ENCODE measurements at places on chromosomes 16 and 17.
A peak's percentile ranks its signal among the peaks of the same experiment; 100 is the strongest.

GRCh38 chr16:12498077-12498476 is 305.6 kb downstream of the CPPED1 start:
- no peak for DNase-seq

DNA sequence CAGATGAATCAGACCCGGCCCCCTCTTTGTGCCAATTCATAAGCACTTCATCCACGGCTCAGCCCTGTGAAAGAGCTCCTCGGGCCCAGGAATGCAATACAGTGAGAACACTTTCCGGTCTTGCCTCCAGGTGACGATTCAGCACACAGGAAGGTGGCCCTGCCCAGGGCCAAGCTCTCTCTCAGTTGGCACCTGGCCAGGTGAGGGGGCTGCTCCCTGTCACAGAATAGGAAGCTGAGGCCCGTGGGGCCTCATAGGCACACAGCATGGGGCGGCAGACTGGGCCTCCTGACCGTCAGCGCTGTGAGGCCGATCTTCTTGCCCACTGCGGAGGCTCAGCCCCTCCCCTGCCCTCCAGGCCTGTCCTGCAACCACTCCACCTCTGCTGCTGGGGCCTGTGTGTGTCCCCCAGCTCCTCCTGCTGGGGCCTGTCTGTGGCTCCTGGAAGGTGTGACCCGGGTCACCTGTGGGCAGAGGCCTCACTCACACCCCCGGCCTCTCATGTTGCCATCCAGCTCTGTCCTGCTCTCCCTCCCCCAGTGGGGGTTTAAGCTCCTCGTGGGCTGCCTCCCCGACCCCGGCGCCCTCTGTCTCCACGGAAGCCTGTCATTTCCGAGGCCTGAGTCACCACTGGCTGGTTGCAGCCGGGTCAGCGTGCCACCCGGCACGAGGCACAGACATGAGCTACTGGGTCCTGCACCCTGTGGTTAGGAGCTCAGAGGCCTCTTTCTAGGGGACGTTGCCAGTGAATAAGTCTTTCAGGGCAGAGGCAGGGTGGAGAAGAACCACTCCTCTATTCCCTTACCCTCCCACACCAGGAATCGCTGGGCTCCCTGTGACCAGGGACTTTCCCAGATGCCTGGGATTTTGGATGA is 114.4 kb downstream of the SEC14L1 start:
- no peak for DNase-seq

GRCh38 chr17:44854192-44854591 is 6.5 kb downstream of the HIGD1B start:
- DNase-seq = no peak

DNA sequence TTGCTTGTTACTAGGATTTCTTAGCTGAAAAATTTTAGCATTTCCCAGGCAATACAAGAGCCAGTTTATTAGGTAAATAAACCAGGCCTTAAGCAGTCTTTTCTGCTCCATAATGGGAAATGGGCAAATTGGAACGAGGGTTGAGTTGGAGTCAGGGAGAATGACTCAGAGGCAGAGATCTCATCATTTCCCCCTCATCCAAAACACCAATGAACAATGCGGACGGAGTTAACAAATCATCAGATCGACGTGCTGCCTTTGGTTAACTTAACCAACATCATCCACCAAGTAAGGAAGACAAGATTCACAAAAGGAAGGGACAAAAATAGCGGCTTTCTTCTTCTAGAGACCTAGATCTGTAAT is 243.5 kb downstream of the STX8 start:
- DNase-seq = no peak

DNA sequence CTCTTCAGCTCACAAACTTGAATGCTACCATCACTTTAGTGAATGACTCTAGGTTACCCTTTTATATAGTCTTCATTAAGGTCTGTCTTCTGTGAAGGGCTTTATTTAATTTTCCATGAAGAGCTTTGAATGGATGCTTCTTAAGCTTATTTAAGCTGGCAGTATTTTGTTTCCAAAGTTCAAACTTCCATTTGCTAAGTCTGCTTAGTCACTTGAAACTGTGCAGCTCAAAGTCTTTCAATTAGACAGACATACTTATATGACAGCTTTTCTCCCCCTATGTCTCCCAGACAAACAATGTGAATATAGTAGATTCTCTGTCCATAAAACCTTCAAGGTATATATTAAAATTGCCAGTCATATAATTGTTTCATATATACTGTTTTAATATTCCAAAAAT is 23.5 kb downstream of the TXNDC11 start:
- no peak for DNase-seq

GRCh38 chr17:233473-233941 is 52.1 kb upstream of the DOC2B start:
- no peak for DNase-seq

DNA sequence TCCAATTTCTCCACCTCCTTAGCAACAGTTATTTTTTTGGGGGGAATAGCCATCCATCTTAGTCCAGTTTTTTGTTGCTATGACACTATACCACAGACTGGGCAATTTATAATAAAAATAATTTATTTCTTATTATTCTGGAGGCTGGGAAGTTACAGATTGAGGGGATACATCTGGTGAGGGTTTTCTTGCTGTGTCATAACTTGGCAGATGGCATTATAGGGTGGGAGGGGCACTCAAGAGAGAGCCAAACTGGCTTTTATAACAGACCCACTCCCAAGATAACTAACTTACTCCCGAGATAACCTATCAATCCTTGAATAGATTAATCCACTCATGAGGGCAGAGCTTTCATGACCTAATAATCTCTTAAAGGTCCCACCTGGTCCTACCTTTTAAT is 84.2 kb downstream of the ABCA8 start:
- no peak for DNase-seq

- DNase-seq = peak; percentile 35
Observed at GRCh38 chr17:81519284-81520020, 6.9 kb upstream of the ACTG1 start.

DNA sequence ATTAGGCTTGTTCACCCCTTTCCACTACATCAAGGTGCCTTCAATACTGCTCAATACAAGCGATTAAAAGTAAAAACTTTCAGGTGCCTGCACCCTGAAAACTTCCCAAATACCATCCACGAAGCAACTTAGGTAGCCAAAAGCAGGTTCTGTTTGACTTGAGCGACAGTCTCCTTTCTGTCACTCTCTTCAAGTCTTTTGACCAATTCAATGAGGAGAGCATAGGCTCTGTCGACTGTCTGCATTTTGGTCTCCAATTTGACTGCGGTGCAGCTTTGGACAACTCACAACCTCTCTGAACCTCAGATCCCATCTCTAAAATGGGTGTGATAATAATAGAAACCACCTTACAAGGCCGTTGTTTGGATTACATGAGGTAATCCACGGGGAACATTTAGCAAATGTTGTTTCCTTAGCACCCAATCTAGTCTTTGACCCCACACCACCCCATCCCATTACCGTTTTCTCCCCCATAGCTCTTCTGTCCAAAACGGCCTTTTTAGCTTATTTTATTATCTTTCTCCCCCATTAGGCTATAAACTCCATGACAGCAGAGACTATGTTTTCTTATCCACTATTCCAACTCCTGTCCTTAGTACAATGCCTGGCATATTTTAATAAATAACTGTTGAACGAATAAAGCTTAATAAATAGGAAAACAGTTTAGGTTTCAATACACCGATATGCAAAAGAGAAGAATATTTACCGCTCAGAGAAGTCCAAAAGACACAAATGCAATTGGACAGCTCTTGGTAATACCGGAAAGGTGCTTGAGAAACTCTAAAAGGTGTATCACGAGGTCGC is 999 bp downstream of the MARF1 start:
- DNase-seq = no peak

DNA sequence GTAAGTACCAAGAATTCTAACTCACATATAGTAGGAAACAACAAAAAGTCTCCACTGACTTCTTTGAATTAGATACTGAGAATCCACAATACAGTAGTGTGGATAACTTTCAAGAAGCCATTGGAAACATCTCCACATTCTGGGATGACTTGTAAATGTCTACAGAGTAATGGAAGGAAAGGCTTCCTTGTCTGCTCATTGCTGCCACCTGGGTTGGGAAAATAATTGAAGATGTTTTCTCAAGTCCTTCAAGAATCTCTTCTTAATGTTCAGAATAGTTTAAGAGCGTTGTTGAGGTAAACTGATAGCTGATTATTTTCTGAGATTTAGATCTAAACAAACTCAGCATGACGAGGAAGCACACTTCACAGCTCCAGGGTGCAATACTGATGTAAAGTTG is 14.0 kb downstream of the CPSF4L start:
- no peak for DNase-seq

- DNase-seq = peak; percentile 57
Observed at GRCh38 chr17:45147581-45148182, 593 bp upstream of the HEXIM1 start.

GRCh38 chr17:27455236-27455913 is 873 bp upstream of the KSR1 start:
- DNase-seq = no peak

DNA sequence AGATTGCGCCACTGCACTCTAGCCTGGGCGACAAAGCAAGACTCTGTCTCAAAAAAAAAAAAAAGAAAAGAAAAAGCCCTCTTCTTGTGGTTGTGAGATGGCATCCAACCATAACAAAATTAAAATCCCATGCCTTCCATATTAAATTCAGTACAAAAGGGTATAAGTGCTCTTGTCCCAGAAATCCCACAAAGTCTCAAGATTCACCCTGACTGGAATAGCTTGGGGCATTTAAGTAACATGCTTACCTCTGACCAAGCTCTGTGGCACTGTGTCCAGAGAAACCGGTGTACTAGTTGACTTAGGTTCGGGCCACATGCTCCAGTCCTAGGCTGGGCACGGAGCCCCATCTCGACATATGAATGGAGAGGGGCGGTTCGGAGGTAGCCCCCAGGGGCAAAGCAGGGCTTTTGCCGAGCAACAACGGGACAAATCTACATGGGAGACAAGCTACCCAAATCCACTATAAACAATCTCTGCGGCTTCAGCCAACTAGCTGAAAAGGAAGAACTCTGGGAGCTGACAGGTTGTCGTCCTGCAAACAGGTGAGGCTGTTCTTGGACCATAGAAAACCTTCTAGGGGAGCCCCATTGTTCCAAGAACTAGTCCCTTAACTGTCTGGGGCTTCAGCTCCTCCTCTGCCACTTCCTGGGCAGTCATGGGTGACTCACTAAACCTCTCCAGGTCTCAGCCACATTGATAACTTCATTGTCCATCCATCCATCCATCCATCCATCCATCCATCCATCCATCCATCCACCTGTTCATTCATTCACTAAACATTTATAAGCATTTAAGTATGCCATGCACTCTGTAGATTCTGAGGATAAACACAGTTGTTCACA is 10.3 kb upstream of the IL4R start:
- no peak for DNase-seq

DNA sequence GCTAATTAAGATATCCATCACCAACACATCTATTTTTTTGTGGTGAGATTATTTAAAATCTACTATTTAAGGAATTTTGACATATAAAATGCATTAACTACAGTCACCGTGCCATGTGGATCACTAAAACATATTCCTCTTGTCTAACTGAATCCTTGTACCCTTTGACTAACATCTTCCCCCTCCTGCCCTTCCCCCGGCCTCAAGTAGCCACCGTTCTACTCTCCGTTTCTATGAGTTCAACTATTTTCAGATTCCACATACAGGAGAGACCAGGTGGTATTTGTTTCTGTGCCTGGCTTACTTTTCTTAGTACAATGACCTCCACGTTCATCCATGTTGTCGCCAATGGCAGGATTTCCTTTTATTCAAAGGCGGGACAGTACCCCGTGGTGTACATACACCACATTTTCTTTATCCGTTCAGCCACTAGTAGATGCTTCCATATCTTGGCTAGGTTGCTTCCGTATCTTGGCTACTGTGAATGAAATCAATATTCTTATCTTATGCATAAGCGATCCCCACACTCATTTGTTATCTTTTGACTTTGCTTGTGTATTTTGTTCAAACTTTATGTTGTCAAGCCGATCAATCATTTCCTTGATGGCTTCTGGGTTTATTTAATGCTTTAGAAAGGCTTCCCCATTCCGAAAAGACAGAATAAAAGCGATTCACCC is 134.7 kb downstream of the KCNJ12 start:
- no peak for DNase-seq

- no peak for DNase-seq
Observed at GRCh38 chr16:3797904-3798811, 80.8 kb upstream of the TRAP1 start.

DNA sequence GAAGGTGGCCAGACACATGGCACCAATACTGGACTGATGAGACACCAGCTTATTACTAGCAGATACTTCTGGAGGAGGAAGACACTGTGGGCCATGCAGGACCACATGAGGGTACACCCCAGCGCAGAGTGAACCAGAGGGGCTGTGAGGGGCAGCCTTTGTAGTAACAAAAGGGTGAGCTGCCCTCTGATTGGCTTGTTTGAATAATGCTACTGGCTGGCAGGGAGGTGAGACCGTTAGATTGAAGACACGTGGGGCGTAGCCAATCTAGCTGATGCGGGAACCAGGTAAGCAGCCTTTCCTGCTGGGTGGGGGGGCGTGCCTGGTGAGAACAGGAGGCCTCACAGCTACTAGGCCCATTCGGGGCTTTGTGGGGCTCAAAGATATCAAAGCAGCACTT is 102.8 kb upstream of the SEC14L1 start:
- no peak for DNase-seq

- DNase-seq = no peak
Observed at GRCh38 chr16:56520251-56520577, 390 bp upstream of the BBS2 start.

- no peak for DNase-seq
Observed at GRCh38 chr16:51134269-51134812, 16.7 kb downstream of the SALL1 start.

DNA sequence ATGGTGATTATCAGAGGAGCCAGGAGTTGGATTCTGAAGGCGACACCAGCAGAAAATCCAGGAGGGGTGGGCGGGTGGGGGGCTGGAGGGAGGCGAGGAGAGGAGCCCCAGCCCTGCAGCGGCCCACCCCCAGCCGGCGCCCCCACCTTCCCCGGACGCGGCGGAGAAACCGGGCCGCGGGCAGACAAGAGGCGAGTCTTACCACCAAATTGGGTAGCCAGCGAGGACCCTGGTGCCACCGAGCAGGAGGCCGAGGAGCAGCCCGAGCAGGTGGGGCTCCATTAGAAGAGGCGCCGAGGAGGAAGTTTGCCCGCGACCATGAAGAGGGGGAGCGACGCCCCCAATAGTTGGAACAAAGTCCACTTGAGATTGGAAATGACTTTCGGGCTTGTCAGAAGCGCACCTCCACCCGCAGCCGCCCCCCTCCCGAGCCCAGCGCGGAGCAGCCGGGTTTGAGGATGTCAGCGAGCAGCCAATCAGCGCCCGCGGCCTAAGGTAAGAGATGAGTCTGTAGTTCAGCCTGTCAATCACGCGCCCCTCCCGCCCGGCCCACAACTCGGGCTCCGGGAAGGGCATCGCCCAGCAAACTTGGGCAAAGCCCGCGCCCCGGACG is at the start of gene WNT3:
WNT3 (minus strand) TSS at position 377 of the 613 bp plus-strand sequence; CDS start at position 282, 95 bp downstream.
- no peak for DNase-seq

GRCh38 chr17:64214950-64215349 is 48.1 kb downstream of the TEX2 start:
- DNase-seq = no peak

- no peak for DNase-seq
Observed at GRCh38 chr17:68184816-68185436, 62.9 kb upstream of the AMZ2 start.

Data from activated CD4-positive, CD25-positive, alpha-beta regulatory T cell (primary cell).